ENCODE measurements at places on chromosomes 11 and 22. TPM values are rescaled to one million over a fixed set of nuclear protein-coding genes. Genes with fewer than 3 reads are reported as not detected.

HEPHL1 gene
- total RNA-seq: not detected

CD6 gene
- total RNA-seq: not detected

HPX gene
- total RNA-seq: 1.7 TPM

TRIM29 gene
- 0.17 TPM for total RNA-seq

CHRM4 gene
- 0.33 TPM for total RNA-seq

BIRC2 gene
- total RNA-seq: 66.0 TPM

TEAD1 gene
- total RNA-seq: 120 TPM

TMA7B gene
- total RNA-seq: not detected

HBB gene
- not detected for total RNA-seq

TBX10 gene
- total RNA-seq: not detected

OR4A16 gene
- total RNA-seq: not detected

EMID1 gene
- total RNA-seq: not detected

P4HA3 gene
- 3.1 TPM for total RNA-seq
